ENCODE measurements at places on chromosomes 16 and 17.

DNA sequence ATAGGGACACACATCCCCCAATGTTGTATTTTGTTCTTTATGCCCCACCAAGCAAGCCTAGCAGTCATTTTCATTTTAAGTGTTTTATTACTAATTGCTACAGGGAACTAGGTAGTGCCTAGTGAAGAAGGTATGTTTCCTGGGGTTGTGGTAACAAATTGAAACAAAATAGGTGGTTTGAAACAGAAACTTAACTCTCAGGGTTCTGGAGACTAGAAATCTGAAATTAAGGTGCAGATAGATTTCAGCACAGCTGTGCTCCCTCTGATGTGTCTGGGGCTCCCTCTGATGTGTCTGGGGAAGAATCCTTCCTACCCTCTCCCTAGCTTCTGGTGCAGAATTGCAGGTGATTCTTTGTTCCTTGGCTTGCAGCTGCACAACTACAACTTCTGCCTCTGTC lies 390.1 kb downstream of the ZFHX3 start:
- no peak for DNase-seq

DNA sequence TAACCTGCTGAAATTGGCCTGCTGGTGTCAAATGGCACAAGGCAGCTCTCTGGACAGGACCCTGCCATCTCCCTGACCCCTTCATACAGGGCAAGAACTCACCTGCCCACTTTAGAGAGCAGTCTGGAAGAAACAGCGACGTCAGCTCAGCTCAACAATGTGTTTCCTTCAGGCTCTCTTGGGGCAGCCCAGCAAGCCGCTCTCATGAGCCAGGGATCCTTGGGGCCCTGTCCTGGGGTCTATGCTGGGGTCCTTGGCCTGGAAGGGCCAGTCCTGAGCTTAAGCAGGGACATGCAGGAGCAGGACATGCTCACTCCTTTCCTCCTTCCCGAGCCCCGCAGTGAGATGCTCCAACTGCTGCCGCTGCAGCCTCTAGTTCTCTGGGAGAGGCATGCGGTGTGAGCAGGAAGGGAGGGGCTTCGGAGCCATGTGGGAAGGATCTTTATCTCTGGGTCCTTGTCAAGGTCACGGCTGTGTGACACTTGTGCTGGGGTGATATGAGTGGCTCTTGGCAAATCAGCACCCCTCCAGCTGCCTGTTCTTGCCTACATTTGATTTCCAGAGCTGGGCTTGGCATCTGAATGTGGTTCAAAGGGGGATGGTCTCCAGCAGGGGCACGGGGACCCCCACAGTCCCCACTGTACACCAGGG lies 3.4 kb downstream of the C1QTNF1 start:
- DNase-seq = no peak

DNA sequence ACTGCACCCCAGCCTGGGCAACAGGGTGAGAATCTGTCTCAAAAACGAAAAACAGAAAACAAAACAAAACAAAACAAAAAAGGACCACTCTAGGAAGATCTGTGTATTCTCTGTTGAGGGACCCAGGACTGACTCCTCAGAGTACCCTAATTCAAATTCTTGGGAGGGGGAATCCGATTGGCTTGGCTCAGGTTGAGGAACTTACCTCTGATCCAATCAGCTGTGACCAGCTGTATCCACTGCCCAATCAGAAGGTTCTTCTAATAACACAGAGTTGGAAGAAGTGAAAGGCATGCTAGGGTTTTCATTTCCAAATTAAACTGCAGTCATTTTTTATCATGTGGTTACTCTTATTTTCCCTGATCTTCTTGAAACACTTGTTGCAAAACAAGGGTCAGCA lies 105.9 kb upstream of the CACNG3 start:
- no peak for DNase-seq

DNA sequence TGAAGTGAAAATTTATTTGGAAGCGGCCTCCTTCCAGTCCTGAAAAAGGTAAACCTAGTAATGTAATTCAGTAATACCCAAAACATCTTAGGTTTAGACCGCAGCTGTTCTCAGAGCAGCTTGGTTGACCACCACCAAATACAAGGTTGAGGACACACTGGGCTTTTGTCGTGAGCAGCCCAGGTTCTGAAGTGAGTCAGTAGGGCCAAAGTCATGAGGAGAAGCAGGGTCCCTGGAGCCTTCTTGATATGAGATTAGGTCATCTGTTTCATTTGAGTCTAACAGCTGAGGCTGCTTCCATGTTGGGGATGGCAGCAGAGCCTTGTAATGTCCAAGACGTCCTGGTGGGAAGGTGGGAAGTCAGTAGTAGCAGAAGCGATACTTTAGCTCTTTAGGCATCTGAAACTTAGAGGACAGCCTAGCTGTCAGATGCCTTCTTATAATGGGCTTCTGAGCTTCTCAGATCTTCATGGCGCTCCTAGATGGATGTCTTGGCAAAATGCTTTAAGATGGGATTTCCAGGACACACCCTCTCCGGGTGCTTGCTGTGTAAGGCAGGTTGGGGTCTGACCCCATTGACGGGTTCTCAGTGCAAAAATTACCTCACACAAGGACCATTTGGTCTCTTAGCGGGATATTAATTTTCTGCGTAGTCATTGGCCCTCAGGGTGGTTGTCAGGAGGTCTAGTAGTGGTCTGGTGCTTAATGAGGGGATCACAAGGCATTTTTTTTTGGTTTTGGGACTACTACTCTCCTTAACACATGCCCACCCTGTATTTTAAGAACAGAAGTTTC lies 2.4 kb downstream of the ALKBH5 start:
- no peak for DNase-seq

GRCh38 chr16:21560462-21560861 lies 38.9 kb upstream of the METTL9 start:
- no peak for DNase-seq

- DNase-seq = no peak
Measured at GRCh38 chr16:69481901-69482341, 57.5 kb downstream of the CYB5B start.

GRCh38 chr17:10286324-10286723 lies 86.5 kb downstream of the MYH13 start:
- no peak for DNase-seq

- no peak for DNase-seq
Measured at GRCh38 chr17:77754956-77755355, 203.5 kb upstream of the TNRC6C start.

GRCh38 chr16:8187782-8188372 lies 402.4 kb downstream of the TMEM114 start:
- DNase-seq = no peak

DNA sequence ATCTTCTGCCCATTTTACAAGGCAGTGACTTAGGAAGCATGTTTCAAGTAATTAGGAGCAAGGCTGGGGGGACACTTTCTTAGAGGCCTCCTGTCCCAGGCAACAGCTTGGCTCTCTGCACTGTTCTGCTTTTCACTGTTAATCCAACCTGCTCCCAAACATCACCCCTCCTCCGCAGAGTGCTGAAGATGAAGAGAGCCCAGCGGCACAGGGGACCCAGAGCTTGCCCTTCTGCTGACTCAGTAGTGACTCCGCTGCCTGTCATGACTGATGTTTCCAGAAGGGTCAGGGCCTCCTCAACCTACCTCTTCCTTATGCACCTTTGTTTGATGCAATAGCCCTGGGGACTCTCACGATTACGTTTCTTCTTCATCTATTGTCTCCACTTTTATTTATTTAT lies 38.9 kb upstream of the NDRG4 start:
- DNase-seq = no peak

DNA sequence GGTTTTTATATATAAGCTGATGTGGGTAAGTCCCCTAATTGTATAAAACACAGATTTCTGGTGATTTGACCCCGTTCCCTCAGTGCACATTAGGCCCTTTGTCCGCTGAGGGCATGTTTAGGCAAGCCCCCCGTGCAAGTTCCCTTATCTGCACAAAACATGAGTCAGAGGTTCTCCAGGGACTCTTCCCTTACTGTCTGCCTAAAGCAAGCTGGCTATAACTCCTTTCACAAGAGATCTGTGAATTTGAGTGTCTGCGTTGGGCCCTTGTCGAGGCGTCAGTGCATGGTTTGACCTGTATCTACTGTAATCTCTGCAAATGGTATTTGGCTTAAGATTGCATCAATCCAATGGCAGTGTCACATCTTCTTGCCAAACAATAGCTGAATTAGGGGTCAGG lies 712.8 kb downstream of the CDH8 start:
- no peak for DNase-seq

GRCh38 chr17:1965556-1966273 lies 59.4 kb downstream of the RTN4RL1 start:
- no peak for DNase-seq

- DNase-seq = no peak
Measured at GRCh38 chr16:2761472-2761871, 9.0 kb downstream of the SRRM2 start.

- DNase-seq = no peak
Measured at GRCh38 chr17:29059281-29059680, 16.3 kb downstream of the PIPOX start.

DNA sequence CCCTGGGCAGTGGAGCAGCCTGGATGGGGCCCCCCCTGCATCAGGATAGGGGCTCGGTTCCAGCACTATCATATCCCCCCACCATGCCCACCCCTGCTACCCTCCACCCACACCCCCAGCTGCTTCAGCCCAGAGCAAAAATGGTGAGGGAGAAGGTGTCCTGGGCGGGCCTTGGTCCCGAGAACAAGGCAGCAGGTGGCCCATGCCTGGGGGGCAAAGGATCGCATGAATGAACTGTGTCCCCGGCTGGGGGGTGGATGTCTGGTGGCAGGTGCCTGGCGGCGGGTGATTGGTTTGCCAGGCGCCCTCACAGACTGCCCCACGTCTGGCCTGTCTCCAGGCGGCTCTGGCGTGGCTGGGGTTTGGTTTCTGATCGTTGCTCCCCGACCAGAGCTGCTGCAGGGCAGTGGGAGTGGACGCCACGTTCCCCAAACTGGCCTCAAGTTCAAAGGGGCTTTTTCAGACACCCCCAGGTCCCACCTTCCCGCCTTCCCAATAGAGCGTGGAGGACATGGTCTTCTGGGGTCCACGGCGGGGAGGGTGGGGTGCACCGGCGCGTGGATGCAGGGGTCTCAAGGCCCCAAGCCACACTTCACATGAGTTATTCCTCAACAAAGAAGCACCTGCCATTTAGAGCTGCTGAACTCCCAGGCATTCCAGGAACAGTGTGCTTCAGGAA lies 12.6 kb downstream of the UTS2R start:
- no peak for DNase-seq

- peak; percentile 46 for DNase-seq
Measured at GRCh38 chr17:38663125-38663751, 11.5 kb downstream of the EPOP start.

GRCh38 chr16:88502371-88502770 lies 49.3 kb downstream of the ZFPM1 start:
- no peak for DNase-seq

GRCh38 chr16:65681406-65681805 lies 559.5 kb upstream of the CDH11 start:
- no peak for DNase-seq

- no peak for DNase-seq
Measured at GRCh38 chr17:55747209-55747608, 3.6 kb upstream of the PCTP start.

DNA sequence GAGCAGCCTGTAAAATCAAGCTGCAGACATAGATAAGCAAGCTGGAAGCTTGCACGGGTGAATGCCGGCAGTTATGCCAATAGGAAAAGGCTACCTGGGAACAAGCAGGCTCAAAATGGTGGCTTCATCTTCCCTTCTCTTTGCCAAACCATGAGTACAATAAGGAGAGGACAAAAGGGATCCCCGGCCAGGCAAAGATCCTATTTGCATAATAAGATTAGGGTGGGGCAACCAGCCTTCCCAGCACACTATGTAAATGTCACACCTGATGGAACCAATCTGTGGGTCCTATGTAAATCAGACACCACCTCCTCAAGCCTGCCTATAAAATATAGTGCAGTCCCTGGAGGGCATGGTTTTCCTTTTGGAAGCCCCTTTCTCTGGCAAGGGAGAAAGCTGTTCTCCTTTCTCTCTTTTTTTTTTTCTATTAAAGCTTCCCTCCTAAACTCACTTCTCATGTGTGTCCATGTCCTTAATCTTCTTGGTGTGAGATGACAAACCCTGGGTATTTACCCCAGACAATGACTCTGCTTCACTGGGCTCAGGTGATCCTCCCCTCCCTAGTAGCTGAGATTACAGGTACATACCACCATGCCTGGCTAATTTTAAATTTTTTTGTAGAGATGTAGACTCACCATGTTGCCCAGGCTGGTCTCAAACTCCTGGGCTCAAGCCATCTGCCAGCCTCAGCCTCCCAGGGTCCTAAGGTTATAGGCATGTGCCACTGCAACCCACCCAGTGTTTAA lies 44.2 kb downstream of the PSMD12 start:
- no peak for DNase-seq

GRCh38 chr16:17203424-17203823 lies 267.3 kb downstream of the XYLT1 start:
- DNase-seq = no peak

GRCh38 chr16:48384520-48385252 lies 527 bp downstream of the SIAH1 start:
- peak; percentile 36 for DNase-seq

GRCh38 chr16:53176434-53176833 lies 121.6 kb downstream of the CHD9 start:
- no peak for DNase-seq

DNA sequence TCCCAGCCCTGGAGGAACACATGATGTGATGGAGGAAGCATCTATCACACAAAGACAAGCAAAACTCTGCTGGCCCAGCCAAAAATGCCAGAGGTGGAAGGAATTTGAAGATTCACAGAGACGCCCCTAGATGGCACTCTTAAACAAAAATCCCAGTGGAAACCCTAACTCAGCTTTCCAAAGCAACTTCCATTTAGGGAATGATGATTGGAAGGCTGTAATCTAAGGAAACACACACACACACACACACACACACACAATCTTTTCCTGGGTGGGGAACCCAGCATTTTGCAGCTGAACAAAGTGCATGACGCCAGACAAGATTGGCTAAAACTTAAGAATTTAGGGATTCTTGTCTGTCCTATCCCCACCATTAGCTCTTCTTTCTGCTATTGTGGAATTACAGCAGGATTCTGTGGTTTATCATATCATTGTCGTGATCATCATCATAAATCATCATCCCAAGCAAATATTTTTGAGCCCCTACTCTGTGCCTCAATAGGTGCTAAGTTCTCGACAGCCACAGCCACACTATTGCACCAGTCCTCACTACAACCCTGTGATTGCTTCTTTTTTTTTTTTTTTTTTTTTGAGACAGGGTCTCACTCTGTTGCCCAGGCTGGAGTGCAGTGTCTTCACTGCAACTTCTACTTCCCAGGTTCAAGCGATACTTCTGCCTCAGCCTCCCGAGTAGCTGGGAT lies 1.6 kb upstream of the LDAF1 start:
- DNase-seq = no peak

DNA sequence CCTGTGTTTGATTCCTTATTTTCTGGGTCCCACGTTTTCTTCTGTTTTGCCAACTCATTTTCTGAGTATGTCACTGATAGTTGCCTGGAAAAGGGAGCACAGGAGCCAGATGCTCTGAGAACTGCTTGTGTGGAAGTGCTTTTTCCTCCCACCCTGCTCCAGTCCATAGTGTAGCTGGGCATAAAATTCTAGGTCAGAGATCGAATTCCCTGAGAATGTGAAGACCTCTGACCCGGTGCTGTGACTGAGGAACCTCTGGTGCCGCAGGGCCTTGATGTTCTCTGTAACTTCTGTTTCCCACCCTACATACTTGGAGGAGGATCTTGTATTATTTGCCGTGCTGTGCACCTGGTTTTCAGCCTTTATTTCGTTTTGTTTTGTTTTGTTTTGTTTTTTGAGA lies 19.5 kb upstream of the CAPN15 start:
- DNase-seq = no peak

- DNase-seq = no peak
Measured at GRCh38 chr16:79798416-79799053, 198.0 kb upstream of the MAF start.

- no peak for DNase-seq
Measured at GRCh38 chr17:81609541-81610311, 27.2 kb downstream of the NPLOC4 start.

Measured in CD4-positive, alpha-beta T cell treated with Interleukin-4 for 1 hour (primary cell).